ENCODE measurements at places on chromosomes 12 and 14.

DNA sequence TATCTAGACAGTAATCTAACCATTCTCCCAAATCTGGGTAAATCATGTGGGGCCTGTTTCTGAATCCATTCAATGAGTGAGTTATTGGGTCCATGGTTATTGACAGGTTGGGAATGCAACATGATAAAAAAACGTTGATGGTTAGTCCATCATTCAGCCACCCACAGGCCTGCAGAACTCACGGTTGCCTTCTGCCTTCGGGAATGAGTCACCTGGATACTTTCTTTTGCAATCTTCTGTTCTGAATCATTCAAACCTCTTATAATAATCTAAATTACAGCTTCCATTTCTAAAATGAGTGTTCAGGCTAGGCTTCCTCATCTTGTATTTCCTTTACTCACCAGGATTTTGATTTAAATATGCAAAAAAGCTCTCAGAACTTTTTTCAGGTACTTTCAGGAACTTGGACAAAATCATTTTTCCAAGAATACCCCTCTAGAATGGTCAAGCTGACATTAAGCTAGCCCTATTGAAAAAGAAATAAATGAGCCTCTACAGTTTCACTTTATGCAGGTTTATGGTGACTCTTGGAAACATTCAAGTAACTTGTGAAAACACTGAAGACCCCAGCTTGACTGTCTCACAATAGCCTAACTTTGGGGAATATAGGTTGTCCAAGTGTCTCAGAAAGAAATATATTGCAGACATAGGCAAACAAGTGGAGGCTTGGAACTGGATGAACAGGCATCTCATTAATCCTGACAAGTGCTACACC lies 94.4 kb downstream of the KCNK10 start:
- DNase-seq: no peak

DNA sequence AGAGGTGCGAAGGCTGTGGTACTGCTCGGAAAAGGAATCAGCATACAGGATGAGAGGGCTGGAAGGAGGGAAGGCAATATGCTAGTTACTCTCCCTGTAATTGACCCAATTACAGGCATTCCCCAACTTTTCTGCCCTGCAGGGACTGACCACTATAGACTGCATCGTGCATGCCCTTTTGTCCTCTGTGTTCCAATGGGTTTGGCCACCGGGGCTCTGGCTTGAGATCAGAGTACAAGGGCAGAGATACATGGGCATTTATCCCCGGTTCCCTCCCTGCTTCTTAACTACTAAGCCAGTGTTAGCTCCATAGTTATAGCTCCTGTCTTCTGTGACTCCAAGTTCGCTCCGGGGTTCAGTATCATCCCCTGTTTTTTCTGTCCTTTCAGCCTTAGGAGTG lies 59.7 kb downstream of the GTF2A1 start:
- no peak for DNase-seq

- no peak for DNase-seq
Observed at GRCh38 chr12:11954181-11954580, 116.6 kb upstream of the BCL2L14 start.

DNA sequence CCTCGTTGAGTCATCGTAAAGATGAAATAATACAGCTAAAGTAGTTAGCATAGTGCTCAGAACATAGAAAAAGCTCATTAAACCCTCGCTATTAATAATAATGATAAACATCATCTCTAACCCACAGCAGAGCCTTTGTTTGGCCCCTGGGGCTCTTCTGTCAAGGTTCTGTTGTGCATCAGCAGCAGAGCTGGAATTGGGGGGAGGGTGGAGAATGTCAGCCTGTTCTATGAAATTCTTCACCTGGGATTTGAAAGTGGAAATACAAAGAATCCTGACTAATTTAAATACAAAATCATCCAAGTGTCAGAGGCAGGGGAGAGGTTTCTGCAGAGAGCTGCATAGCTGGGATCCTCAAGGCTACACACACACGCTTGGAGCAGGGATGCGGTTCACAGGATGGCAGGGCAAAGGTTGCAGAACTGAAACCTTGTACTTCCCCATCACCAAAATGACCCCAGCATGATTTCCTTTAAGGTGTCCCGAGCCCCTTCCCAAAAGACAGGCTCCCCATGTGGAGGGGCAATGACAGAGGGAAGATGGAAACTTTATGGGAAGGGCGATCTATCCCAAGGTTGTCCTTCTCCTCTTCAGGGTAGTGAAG lies 71.8 kb downstream of the DAD1 start:
- no peak for DNase-seq

DNA sequence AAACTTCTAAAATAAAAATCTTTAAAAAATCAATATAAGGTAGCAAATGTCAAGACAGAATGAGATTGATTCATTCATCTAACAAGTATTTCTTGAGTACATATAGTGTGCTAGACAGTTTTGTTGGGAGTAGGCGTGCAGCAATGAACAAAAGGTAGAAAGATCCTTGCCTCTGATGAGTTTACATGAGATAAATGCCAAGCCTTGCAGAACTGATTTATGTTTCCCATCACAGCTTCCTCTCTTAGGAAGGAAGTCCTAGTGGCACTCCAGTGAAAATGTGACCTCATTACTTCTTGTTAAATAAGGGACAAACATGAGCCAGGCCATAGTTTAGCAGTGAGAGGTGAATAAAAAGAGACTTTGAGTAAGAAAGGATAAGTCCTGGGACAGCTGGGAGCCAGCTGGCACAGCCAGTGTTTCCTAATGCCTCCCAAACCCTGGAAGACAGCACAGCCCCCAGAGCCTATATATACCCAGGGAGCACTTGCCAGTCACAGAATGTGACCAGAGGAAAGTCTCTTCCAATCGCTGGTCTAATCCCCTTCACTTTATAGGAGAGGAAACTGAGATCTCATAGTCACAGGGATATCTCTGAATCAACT lies 4.7 kb upstream of the COCH start:
- no peak for DNase-seq

Data from CD4-positive, alpha-beta T cell treated with Interleukin-15 for 1 hour (primary cell).